ENCODE measurements at places on chromosomes 7 and 10. TPM values are rescaled to one million over a fixed set of nuclear protein-coding genes. Genes with fewer than 3 reads are reported as not detected.
A peak's percentile ranks its signal among the peaks of the same experiment; 100 is the strongest.

The TRIM73 gene
- 0.51 TPM for total RNA-seq

DNA sequence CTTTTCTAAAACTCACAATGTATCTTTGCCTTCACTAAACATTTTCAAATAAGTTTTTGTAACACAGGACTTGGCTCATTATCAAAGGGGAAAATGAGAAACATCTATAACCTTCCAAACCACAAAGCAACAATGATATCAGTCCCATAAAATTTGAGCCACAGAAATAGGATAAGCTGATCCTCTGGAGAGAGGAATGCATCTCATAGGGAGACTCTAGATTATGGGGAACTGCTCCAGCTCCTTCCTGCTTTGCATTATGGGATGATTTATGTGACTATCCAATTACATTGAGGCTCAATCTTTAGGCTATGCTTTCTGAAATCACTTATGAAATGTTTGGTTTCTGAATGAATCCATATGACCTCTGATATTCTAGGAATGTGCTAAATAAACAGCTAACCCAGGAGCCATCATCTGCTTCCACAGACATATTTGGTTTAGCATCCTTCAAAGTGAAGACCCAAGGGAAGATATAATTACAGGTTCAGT lies 70.4 kb downstream of the CUBN start:
- DNase-seq: peak; percentile 92

- peak; percentile 83 for DNase-seq
Observed at GRCh38 chr10:23351926-23352519, 7.4 kb upstream of the C10orf67 start.

GRCh38 chr7:16493266-16493665 lies 27.7 kb upstream of the SOSTDC1 start:
- DNase-seq: no peak
